ENCODE measurements at places on chromosomes 3 and 15.
A peak's percentile ranks its signal among the peaks of the same experiment; 100 is the strongest.

GRCh38 chr3:102512734-102513504, 78.1 kb downstream of the ZPLD1 start:
- DNase-seq, result peak; percentile 3

DNA sequence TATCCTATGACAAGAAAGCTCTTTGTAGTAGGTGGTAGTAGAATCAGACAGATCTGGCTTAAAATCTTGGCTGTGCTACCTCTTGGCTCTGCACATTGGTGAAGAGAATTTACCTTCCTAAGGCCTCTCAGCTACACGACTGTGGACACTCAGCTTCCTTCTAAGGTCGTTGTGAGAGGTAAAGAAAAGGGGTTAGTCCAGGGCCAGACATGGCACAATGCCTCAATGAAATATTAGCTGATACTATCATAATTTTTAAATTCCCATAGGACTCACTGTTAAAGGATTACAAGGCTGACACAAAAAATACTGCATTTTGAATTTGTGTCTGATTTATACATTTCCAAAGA, 80.4 kb downstream of the IGF1R start:
- DNase-seq, result peak; percentile 7

GRCh38 chr15:98723195-98723594, 74.9 kb downstream of the IGF1R start:
- no peak for DNase-seq

DNA sequence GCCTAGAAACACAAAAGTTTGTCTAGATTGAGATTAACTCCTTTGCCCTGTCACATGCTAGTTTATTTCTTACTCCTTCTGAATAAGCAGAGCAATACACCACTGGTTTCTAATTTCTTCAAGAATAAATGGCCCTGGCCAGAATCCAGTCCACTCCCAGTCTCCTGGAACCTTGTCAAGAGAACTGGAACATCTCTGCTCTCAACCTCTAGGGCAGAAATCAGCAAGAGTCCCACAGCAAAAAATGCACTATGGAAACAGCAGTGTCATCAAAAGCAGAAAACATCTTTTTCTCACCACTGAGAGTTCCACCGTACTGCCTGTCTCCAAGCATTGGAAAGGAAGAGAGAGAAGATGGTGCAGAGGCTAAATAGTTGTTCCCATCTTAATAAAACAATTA, 35.9 kb upstream of the PPP2R3A start:
- DNase-seq, result peak; percentile 22

DNA sequence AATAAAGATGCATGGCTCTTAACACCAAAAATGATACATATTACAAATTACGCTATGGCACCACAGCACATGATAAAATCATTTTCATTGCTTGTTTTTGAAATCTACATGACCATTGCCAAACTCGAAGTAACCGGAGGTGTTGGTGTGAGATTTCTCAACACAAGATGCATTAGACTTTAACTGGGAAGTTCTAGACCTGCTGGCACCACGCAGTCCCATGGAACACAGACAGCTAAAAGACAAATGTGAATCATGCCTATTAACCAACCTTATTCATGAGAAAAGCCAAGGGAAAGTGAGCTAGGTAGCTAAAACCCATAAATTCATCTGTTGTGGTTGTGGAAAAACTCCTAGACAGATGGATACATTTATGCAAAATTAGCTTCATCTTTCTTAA, 595.4 kb downstream of the FOXP1 start:
- no peak for DNase-seq

GRCh38 chr15:73822998-73823397, 50.4 kb upstream of the TBC1D21 start:
- DNase-seq, result peak; percentile 64

- peak; percentile 60 for DNase-seq
These were observed 17.8 kb downstream of the SPATA12 start for GRCh38 chr3:57078344-57078634.

DNA sequence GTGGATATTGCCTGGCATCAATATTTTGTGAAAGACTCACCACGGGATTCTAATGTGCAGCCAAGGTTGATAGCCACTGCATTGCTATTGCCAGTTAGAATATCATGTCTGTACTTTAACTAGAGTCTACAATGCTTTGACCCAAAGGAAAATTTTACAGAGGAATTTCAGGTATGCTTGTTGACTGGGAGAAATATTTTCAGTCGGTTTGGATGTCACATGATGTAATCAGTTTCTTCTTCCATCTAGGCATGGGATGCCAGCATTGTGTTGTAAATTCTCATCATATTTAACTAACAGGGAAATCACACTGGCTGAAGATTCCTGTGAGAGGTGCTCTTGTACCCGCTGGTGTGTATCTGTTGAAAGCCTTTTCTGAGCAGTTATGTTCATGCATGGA, 508.9 kb upstream of the ADAMTS9 start:
- peak; percentile 4 for DNase-seq

- DNase-seq, result no peak
These were observed 129.7 kb downstream of the RPL22L1 start for GRCh38 chr3:170740285-170740684.

GRCh38 chr3:121855555-121855954, 20.5 kb downstream of the EAF2 start:
- DNase-seq, result peak; percentile 17

DNA sequence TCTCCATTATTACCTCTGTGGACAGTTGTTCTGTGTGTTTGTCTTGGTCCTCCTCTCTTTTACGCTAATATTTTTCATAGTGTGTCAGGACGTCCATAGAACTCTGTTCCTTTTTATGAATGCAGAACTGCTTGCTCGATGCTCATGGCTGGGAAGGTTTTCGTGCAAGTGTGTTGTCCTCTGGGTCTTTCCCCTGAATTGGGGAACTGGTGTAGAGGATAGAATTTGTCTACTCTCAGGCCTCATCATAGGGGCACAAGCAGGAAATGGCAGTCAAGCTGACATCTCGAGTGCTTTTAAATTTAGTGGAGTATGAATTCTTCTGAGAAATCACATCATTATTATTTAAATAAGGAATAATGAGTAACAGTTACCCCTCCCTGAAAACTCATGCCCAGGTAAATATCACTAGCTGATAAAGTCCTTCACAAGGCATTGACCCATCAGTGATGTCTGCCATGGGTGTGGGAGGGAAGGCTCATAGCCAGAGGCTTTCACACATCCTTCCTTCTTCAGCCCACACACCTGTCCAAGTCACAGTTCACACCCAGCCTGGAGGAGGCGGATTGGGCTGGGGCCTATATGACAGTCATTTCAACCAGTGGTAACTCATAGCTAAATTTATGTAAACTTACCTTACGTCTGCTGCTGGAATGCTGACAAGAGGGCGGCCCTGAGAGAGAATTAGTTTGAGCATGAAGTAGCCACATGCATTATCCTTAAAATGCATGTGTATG, 226.1 kb downstream of the PLCL2 start:
- DNase-seq, result no peak

DNA sequence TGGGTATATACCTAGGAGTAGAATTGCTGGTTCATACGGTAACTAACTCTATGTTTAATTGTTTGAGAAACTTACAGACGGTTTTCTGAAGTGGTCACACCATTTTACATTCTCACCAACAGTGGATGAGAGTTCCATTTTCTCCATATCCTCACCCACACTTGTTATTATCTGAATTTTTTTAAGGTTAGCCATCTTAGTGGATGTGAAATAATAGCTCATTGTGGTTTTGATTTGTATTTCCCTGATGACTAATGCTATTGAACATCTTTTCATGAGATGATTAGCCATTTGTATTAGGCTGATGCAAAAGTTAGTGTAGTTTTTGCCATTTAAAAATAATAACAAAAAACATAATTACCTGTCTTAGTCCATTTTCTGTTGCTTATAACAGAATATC, 18.6 kb downstream of the CSTA start:
- DNase-seq, result no peak

- peak; percentile 62 for DNase-seq
These were observed 48.6 kb upstream of the C15orf39 start for GRCh38 chr15:75153087-75153486.

GRCh38 chr3:37223576-37223975, 49.2 kb upstream of the LRRFIP2 start:
- DNase-seq, result no peak

DNA sequence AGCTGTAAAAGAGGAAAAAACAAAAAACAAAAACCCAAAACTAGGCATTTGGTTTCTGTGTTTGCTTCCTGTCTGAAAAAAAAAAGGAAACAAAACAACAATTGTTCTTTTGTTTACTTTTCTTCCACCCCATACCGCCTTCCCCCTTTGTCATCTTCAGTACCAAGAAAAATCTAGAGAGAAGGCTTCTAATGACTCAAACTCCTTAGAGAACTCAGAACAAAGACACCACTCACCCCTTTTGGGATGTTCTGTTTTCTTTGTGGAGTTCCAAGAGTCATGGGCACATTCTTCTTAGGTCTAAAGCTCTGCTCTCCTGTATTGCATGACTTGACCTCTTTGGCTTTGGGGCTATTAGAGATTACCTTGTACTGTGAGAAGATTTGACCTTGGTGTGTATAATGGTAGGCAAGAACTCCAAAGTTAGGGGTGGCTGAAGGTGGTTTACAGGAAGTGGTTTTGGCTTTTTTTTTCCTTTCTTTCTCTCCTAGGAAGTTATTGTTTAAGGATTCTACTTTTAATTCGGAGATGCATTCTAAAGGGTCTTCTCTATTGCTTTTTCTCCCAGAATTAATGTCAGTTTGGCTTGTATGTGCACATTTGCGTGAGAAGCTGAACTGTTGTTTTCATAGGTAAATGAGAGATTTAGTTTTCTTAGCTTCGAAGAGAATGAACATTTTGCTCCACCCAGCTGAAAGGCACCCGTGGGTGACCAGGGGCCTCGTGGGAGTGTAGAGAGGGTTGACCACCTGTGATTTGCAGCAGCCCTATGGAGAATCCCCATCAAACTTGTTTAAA, 39.5 kb upstream of the ZBTB20 start:
- no peak for DNase-seq

- no peak for DNase-seq
These were observed 38.5 kb downstream of the ATP10A start for GRCh38 chr15:25824618-25825017.

GRCh38 chr3:129746629-129747028, 140.2 kb upstream of the PLXND1 start:
- DNase-seq, result no peak

- DNase-seq, result no peak
These were observed 336.6 kb downstream of the FEZF2 start for GRCh38 chr3:62036726-62037125.

Measured in fibroblast of pulmonary artery (primary cell).